Natural killer cell treated with Interleukin-12 subunit alpha and Interleukin-12 subunit beta and Interleukin-15 and Interleukin-18, amount 100 ng/mL, for 72 hours (primary cell): ENCODE measurements at places on chromosomes 12 and 14. TPM values are rescaled to one million over a fixed set of nuclear protein-coding genes. Genes with fewer than 3 reads are reported as not detected.

GRCh38 chr14:64778104-64778754 is 74.0 kb downstream of the PLEKHG3 start:
- no peak for DNase-seq

DNA sequence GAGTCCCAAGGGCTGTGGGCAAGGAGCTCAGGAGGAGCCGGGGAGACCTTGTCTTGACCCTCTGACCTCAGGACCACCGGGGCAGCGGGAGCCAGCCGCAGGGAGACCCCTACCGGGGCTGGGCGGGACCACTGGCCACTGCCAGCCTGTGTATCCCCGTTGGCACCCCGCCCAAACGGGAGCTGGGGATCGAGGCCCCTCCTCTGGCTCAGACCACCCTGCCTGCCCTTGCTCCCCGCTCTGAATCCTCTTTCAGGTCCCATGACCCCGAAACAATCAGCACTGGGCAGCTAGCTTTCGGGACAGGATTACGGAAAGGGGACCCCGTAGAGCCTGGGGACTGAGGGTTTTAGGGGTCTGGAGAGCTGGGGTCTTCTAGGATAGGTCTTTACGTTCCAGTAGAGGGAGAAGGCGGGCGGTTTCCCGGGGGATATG is 1.3 kb downstream of the GLI1 start:
- DNase-seq: no peak

DNA sequence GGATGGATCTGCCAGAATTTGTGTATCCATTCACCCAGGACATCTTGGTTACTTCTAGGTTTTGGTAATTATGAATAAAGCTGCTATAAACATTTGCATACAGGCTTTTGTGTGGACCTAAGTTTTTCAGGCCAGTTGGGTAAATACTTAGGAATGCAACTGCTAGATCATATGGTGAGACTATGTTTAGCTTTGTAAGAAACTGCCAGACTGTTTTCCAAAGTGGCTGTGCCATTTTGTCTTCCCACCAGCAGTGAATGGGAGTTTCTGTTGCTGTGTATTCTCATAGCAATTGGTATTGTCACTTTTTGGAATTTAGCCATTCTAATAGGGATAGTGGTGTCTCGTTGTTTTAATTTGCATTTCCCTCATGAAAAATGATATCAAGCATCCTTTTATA is 133.0 kb downstream of the KIF26A start:
- DNase-seq: no peak

DNA sequence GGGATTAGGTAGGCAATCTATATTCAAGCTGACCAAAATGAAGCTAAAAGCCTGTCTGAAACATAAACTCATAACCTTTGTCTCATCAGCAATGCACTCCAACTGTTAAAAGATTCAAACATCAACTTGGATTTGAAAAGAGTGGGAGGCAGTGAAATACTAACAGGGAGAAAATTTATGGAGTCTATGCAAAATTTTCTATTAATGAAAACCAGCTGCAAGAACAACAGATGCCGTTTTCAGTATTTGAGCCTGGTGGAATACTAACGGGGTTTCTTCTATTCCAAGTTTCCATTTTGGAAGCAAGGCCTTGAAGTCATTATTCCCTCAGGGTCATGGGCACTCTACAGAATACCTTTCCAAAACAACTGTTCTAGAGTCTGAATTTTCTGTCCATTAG is 88.3 kb downstream of the LRP6 start:
- no peak for DNase-seq

GRCh38 chr12:9333161-9333560 is 125.0 kb upstream of the PZP start:
- no peak for DNase-seq

DNA sequence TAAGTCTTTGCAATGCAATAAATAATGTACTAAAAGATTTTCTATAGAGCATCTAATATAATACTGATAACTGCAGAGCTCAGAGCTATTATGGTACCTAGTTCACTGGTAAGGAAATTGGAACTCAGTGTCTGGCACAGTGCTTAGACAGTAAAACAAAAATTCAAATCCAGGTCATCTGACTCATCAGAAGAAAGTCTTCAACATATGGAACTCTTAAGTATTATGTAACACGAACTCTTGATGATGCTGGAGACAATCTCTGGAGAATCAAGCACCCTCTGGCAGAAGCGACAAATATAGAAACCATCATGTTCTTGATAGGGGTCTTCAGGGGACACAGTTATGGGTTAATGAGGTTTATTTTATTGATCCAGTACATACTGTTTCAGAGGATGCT is 37.3 kb upstream of the TRHDE start:
- DNase-seq: no peak

GRCh38 chr12:3694673-3695072 is 58.2 kb downstream of the CRACR2A start:
- no peak for DNase-seq

- no peak for DNase-seq
Observed at GRCh38 chr12:26317942-26318575, 122.7 kb downstream of the SSPN start.

GRCh38 chr12:11815397-11815796 is 165.9 kb downstream of the ETV6 start:
- no peak for DNase-seq

- no peak for DNase-seq
Observed at GRCh38 chr12:70185301-70185700, 57.9 kb upstream of the CNOT2 start.

GRCh38 chr14:76154539-76155126 is 2.9 kb downstream of the GPATCH2L start:
- no peak for DNase-seq

DNA sequence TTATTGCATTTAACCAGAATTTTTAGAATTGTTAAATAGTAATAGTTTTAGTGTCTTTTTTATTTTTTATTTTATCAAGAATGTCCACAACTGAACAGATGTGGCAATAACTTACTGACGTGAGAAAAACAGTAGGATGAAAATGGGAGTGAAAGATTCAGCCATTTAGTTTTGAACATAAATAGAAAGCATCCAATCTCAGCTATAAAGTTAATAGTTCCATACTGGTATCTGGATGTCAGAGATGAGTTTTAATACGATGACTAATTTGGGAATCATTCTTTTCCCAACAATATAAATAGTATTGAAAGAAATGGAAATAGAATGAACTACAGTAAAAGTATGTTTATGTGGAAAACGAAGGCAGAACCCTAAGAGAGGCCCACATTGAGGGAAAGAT is 159.4 kb downstream of the EPS8 start:
- DNase-seq: no peak

DNA sequence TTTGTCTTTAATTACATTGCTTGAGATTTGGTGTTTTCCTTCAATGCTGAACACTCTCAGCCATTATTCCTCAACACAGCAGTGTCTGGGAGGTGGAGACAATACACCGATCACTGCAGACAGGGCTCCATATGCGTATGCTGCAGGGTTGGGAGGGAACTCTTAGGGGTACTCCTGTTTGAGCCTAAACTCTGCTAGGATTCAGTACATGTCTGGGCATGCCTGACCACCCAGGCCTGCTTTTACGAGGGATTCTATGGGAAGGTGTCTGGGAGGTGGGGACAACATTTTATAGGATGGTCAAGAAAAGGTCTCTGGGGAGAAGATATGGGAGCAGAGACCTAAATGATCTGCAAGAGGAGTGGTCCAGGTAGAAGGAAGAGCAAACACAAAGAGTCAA is 34.3 kb downstream of the DHRS2 start:
- DNase-seq: no peak

DNA sequence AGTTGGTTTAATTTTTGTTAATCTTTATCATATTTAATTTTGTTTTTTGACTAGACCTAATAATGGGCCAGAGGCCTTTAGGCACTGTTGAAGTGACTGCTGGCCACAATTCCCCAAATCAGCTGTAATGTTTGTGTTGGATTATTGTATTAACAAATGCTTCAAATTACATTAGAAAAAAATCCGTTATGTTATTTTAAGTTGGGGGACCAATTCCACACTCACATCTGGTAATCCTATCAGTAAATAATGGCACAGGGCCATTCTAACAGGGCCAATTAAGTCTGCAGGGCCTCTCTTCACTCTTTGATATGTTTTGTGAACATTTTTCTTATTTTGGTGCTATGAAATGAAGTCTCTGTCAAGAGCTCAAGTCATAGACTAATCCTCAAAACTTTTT is 39.6 kb downstream of the CHST11 start:
- no peak for DNase-seq

GRCh38 chr12:42859612-42860011 is 270.1 kb upstream of the PRICKLE1 start:
- no peak for DNase-seq

GRCh38 chr12:17456486-17456885 is 633.5 kb downstream of the RERGL start:
- DNase-seq: no peak

DNA sequence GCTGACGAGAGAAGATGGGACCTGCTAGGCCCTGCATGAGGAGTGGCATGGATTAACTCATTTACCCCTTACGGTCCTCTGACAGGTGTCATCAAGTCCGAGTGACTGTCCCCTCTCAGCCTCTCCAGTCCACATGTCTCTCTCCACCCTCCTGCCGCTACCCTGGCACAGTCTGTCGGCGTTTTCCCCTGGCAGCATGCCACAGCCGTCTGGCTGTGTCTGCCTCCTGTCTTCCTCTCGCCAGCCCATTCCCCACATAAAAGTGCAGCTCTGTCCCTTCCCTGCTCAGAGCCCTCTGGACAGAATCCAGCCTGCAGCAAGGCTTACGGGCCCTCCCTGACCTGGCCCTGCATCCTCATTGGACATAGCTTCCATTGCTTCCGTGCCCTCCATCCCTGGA is 45.6 kb downstream of the UBE3B start:
- no peak for DNase-seq

DNA sequence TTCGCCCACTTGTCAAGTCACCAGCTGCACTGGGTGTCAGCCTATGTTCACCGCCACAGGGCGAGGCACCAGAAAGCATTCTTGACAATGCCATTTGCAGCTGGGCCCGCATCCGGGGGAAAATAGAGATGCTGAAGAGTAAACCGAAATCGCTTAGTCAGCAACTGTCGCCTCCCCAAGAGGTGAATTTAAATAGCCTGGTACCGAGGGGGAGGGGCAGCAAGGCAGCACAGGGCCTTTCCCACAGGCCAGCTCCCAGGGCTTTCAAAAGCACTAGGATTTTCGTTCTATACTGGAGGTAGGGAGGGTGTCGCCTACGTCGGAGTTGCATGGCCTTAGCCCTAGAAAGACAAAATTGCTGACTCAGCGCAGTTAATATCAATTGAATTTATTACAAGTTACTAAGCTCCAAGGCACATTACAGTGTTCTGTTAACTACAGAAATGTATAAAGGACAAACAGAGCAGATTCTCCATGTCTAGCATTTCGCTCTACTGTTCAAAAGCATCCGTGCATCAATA is 4.3 kb downstream of the IRF2BPL start:
- DNase-seq: peak; percentile 78

The ASB2 gene
- 12.3 TPM for total RNA-seq

The BCL2L14 gene
- total RNA-seq: 0.61 TPM

The TAS2R14 gene
- total RNA-seq: 6.2 TPM

The METTL3 gene
- total RNA-seq: 91.4 TPM

The VRK1 gene
- total RNA-seq: 39.9 TPM

The NFATC4 gene
- total RNA-seq: not detected

The SVOP gene
- not detected for total RNA-seq

The CFAP251 gene
- total RNA-seq: 2.0 TPM

The TMEM119 gene
- total RNA-seq: not detected

The CARMIL3 gene
- total RNA-seq: 0.10 TPM

The KRT1 gene
- not detected for total RNA-seq

The TMPRSS12 gene
- not detected for total RNA-seq

The HELB gene
- total RNA-seq: 30.7 TPM

The NXPH4 gene
- 0.73 TPM for total RNA-seq
